DMS153 (cell line): ENCODE measurements at places on chromosomes 3 and 15.

GRCh38 chr15:73718694-73719093 lies 34.5 kb downstream of the INSYN1 start:
- DNase-seq: no peak

DNA sequence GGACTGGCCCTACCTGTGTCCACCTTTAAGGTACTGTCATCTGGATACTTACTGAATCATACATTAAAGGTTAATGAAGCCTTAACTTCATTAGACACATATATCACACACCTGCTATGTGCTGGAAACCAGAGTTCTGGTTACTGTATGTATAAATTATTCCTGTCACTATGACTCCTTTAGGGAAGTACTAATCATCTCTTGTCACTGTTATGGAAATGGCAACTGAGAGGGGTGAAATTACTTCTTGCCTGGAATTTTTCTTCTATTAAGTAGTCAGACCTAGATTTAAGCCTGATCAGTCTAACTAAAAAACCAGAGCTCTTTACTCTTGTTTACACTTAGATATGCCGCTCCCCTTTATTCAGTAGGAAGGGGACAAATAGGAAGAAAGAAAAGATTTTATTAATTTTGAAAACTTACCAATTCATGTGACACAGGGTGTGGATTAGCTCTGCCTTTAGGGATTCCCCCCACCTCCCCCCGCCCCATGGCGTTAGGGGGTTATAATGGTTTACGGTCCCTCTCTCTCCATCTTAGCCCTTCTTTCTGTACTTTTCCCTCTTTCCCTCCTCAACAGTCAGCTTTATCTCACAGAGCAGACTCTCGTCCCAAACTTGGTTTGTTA lies 152.5 kb downstream of the KLHL25 start:
- no peak for DNase-seq

- DNase-seq: no peak
Observed at GRCh38 chr3:79737530-79737929, 30.3 kb downstream of the ROBO1 start.

DNA sequence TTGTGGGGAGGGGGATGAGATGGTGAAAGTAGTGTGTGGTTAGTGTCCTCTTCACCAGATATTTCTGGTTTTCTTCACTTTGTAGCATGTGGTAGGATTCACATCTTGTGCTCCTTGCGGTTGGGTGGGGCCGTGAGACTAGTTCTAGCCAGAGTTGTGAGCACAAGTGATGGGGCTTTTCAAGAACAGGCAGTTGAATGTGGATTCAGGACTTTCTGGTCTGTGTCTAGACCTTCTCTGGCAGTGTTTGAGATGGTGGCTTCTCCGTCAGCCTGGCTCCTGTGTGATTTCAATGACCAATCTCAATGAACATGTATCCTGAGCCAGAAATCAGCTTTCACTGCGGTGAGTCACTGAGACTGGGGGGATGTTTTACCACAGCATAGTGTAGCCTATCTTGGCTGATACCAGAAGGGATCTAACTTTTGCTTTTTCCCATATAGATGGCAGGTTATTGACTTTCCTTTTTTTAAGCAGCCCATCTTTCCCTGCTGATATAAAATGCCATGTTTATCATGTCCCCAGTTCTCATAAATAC lies 82.6 kb downstream of the RPLP1 start:
- DNase-seq: no peak

GRCh38 chr3:41193794-41194539 lies 5.3 kb upstream of the CTNNB1 start:
- DNase-seq: no peak

DNA sequence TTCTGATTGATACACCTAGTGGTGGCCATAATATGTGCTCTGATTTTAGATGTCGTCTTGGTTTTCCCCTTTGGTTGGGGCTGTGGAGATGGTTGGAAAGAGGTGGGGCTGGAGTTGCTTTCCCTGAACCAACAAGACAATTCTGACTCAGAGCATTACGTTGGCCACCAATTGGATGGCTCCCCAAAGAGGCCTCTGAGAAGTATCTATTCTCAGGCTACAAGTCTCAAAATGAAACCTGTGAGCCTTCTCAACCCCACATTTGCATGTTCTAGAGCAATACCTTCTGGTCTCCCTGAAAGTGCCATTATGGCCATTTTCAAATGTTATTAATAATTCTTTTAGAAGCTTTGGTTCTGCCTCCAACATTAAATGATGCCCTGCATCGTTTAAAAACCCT lies 188.4 kb upstream of the WNT5A start:
- DNase-seq: no peak

- no peak for DNase-seq
Observed at GRCh38 chr15:28960979-28961378, 75.2 kb downstream of the APBA2 start.

DNA sequence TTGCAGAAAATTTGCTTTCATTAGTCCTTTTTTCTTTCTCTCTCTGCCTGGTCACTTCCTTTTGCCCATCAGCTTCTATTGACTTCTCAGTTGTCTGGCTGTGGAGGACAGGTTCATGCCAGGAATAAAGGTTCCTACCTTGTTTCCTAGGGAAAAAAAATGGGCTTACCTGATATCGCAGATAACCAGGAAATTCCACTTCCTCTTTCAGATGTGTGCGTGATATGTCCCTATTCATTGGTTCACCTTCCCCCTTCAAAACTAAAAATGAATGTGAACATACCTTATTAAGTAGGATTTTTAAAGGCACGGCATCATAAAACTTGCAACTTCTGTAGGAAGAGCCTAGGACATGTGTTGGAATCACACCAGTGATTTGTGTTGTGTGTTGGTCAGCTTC lies 120.0 kb upstream of the FGF7 start:
- no peak for DNase-seq

- DNase-seq: no peak
Observed at GRCh38 chr3:89145995-89146394, 38.6 kb downstream of the EPHA3 start.

DNA sequence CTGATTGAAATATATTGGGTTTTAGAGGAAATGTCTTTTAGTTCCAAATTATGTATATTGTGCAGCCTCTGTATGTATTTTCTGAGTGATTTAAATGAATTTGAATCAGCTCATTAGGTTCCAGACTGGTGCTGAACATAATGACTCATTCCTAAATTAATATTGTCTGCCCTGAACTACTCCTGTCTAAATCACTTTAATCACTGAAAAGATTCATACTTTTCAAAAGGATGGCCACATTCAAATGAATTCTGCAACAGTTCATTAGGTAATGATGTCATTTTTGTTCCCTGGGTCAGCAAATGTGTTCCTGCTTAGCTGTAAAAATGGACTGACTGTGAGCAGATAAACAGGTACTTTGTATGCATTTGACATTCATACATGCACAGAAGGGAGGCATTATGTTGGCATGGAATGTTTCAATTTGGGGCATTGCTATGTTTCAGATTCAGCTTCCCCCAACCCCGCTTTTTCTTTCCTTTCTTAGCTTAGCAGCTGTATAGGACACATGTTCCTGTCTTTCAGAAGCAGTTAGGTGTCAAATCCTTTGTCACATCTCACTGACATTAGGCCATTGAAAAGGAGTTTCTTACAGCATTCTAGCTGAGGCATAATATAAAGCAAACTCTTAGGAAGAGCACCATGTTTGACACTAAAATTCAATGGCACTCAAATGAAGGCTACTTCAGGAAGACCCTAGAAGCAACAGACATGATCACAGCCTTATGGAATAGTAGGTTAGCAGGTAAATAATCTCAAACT lies 318.5 kb upstream of the ARPP21 start:
- no peak for DNase-seq

- DNase-seq: no peak
Observed at GRCh38 chr15:61404567-61404966, 175.5 kb upstream of the RORA start.

GRCh38 chr15:43514241-43515057 lies 3.0 kb upstream of the MAP1A start:
- no peak for DNase-seq

DNA sequence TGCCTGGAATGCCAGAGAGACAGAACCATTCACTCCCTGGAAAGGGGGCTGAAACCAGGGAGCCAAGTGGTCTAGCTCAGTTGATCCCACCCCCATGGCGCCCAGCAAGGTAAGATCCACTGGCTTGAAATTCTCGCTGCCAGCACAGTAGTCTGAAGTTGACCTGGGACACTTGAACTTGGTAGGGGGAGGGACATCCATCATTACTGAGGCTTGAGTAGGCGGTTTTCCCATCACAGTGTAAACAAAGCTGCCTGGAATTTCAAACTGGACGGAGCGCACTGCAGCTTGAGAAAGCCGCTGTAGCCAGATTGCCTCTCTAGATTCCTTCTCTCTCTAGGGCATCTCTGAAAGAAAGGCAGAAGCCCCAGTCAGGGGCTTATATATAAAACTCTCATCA lies 310.7 kb upstream of the DPPA4 start:
- DNase-seq: no peak

DNA sequence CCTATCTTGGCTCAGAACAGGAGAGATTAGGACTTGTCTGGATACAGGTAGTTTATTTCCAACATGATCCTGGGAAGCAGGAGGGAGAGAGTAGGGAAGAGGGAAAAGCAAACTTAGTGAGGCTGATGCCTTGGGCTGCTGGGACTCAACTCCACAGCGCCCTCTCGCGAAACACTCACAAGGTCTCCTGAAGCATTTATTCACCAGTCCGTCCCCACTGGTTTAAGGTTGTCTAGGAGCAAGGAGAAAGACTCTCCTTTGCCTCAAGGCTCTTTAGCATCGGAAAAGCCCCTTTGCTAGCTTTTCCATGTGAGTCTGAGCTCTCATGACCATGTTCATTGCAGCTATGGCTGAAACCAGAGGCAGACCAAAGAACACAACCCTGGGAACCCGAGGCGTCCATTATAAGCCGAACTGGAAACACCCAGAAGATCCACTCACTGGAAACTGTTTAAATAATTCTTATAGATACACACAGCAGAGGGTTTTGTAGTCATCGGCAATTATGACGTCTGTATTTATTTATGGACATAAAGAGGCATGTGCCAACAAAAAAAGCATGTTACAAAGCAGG lies 244.5 kb downstream of the CD47 start:
- DNase-seq: peak; percentile 67

DNA sequence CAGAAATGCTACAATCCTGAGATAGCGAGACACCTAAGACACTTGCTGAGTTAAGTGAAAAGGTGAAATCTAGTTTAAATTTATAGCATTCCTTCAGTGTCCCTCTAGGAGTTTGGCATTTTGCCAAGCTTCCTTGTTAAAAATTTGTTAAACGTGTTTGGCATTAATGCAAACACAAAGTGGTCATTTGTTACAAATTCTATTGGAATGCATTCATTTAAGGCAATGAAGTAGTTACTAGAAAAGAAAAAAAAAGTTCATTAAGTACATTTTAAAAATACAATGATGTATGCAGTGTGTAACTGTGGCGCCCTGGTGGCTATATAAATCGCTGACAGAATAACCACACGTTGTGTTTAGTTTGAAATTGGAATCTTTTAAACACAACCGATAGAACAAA lies 31.3 kb upstream of the WNT5A start:
- DNase-seq: no peak

DNA sequence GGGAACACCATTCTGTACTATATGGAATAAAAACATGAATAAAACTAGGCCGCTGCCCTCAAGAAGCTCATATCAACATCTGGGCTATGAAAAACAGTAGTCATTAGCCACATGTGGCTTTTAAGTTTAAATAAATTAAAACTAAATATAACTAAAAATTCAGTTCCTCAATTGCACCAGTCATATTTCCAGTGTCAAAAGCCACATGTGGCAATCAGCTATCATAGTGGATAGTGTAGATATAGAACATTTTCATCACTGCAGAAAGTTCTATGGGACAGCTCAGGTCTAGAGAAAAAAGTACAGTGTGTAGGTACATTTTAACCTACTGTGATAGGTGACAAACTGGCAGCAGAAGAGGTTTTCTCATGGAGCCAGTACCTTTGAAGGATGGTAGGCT lies 261.4 kb downstream of the FOXP1 start:
- no peak for DNase-seq

- no peak for DNase-seq
Observed at GRCh38 chr3:111285694-111286093, 214.1 kb downstream of the NECTIN3 start.

DNA sequence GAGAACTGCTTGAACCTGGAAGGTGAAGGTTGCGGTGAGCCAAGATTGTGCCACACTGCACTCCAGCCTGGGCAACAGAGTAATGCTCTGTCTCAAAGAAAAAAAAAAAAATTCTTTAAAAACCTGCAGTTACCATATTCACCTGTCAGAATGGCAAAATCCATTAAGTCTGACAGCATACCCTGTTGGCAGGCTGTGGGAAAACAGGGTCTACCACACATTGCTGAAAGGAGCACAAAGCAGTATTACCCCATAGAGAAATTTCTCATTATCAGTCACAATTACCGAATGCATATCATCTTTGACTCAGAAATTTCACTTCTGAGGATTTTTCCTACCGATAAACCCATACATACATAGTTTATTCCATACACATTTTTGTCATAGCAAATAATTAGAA lies 264.1 kb upstream of the SLCO3A1 start:
- DNase-seq: no peak

DNA sequence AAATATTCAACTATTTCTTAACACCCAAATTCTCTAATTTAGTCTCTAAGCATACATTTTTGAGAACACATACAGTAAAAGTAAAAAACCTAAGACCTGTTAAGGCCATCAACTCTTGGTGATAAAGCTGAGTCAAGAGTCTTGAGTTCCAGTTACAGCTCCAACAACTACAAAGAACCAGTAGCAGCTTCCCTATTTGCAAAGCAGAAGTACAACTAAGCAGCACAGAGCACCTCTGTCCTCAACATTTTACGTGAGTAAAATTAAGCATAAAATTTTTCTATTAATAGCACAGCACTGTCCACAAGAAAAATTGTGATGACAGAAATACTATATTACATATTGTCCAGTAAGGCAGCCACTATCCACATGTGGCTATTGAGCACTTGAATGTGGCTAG lies 4.4 kb downstream of the PCOLCE2 start:
- no peak for DNase-seq

DNA sequence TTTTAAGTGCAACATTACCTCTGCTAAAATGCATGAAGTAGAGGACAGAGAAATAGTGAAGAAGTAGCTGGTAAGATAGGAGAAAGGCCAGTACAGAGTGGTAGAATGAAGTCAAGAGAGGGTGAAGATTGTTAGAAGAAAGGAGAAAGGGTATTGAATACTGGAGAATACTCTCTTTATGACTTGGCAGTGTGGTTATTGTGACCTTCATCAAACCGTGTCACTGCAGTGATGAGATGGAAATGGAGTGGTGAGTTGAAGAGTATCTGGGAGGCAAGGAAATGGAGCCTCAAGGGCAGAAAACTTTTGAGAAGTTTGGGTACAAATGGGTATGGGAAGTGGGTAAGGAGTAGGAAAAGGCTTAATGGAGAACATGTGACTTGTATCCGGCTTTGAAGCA lies 24.7 kb downstream of the MINDY2 start:
- no peak for DNase-seq
